T-helper 1 cell treated with Interleukin-12 subunit alpha and Interleukin-12 subunit beta and Interleukin-4 antibody, amounts not matched to agents 30 ng/mL and 1 ng/mL, for 36 hours (primary cell): ENCODE measurements at places on chromosomes 2 and 18. TPM values are rescaled to one million over a fixed set of nuclear protein-coding genes. Genes with fewer than 3 reads are reported as not detected.

The TUBB8B gene
- total RNA-seq = not detected in 2 replicates

The PPP4R1 gene
- total RNA-seq = 48.9 and 56.0 TPM in 2 replicates

The AQP12A gene
- total RNA-seq = not detected in 2 replicates

The ACVR1C gene
- 1.8 and 1.9 TPM in 2 replicates for total RNA-seq

The SYT4 gene
- total RNA-seq = not detected in 2 replicates
